ENCODE measurements at places on chromosomes 5 and 9. TPM values are rescaled to one million over a fixed set of nuclear protein-coding genes. Genes with fewer than 3 reads are reported as not detected.

The GPR107 gene
- 24.8 TPM for total RNA-seq

The DIPK1B gene
- total RNA-seq: 47.8 TPM

The ADAMTSL2 gene
- total RNA-seq: 3.7 TPM

The PTGR1 gene
- total RNA-seq: 53.1 TPM

The PCDHB2 gene
- 5.2 TPM for total RNA-seq

The IL9 gene
- total RNA-seq: not detected

The FOXD4L4 gene
- 0.20 TPM for total RNA-seq

The MEF2C gene
- total RNA-seq: 77.9 TPM

The PCDHGB7 gene
- 14.3 TPM for total RNA-seq

The ARL14EPL gene
- total RNA-seq: not detected

The PRR16 gene
- 2.0 TPM for total RNA-seq

The FYB1 gene
- total RNA-seq: 4.6 TPM

The CCDC180 gene
- 29.0 TPM for total RNA-seq

The EDIL3 gene
- 246 TPM for total RNA-seq

The ZNF782 gene
- total RNA-seq: 13.8 TPM

The GPR151 gene
- total RNA-seq: 0.20 TPM

The PDLIM4 gene
- 10.6 TPM for total RNA-seq

The GTF2H2 gene
- total RNA-seq: 61.9 TPM

The TAF11L5 gene
- not detected for total RNA-seq

The GAS1 gene
- 26.1 TPM for total RNA-seq

The PCDHGB3 gene
- total RNA-seq: 6.0 TPM

The FAM120AOS gene
- 32.9 TPM for total RNA-seq

The NAIP gene
- total RNA-seq: 31.0 TPM

The ZNF483 gene
- 92.8 TPM for total RNA-seq

The AK6 gene
- total RNA-seq: 54.6 TPM
